ENCODE measurements at places on chromosomes 3 and 15. TPM values are rescaled to one million over a fixed set of nuclear protein-coding genes. Genes with fewer than 3 reads are reported as not detected.
A peak's percentile ranks its signal among the peaks of the same experiment; 100 is the strongest.

The STRIT1 gene
- not detected for total RNA-seq

DNA sequence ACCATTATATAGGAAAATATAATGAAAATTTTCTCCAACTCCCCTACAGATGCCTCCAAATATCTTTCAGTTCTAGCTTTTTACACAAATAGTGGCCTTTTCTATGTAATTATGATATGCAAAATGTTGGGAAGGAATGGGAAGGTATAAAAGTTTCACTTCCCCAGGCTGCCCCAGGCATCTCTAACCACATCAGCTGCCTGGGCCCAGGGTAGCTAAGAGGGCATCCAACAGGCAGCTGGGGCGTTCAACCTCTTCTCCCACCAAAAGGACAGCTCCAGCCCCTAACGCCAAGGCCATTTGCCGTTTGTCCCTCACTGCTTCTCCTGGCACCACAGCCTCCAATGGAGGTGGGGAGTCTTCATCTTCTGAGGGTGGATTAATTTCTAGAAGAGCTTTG lies 188.1 kb upstream of the TSC22D2 start:
- H3K27ac ChIP-seq, result no peak overlapping the region
- no peaks in the 10 kb centered on the region for H3K36me3 ChIP-seq
- no peak overlapping the region for H3K4me3 ChIP-seq
- no peaks in the 10 kb centered on the region for H3K27me3 ChIP-seq
- DNase-seq, result no peak

DNA sequence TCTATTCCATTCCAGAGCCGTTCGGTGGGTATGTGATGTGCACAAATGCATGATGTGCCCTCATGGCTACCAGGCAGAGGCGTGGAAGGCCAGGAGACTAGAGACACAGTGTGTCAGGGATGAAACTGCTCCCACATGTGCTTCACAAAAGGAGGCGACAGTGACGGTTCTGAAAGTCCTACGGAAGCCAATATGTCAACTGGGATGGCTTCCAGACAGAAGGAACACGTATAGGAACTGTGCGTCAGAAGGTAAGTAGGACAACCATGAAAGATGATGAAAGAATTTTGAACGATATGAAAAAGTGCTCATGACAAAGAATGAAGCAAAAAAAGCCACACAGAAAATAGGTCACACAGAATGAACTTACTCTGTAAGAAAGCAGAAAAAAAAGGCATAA lies 34.1 kb downstream of the GLB1 start:
- no peak overlapping the region for H3K27ac ChIP-seq
- H3K36me3 ChIP-seq, result peaks cover 36% of the 10 kb centered on the region
- no peak overlapping the region for H3K4me3 ChIP-seq
- DNase-seq, result no peak

GRCh38 chr3:172549144-172549543 lies 25.9 kb upstream of the TNFSF10 start:
- DNase-seq, result no peak
- no peaks in the 10 kb centered on the region for H3K27me3 ChIP-seq
- H3K27ac ChIP-seq, result no peak overlapping the region

DNA sequence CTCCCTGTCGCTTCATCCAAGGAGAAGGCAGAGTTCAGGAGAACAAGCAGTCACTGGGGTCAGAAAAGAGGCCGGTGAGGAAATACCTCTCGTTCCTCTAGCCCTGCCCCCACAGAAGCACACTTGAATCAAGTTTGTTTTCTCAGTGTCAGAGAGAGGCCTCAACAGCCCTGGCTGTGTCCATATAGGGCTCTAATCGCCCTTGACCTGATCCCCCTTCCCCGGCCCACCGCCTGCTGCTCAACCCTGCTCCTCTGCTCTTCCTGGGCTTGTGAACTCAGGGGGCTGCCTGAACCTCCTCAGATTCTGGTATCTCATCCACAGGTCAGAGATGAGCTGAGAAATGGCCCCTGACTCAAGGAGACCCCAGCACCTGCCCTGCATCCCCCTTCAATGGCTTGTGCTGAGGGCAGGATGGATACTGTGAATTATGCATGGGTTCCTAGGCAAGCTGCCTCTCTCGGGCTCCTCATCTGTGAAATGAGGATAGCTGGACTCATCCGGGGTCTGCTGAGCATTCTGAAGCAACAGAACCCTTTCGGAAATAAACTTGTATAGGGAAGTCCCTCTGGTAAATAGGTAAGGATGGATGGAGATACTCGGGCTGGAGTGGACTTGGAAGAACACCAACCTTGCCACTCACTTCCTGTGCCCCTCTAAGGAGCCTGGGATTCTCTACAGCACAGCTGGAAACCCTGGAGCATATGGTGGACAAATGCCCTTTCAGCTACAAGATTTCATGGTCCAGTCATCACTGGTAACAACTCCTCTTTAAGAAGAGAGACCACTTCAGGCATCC lies 147.5 kb downstream of the STT3B start:
- H3K27me3 ChIP-seq, result no peaks in the 10 kb centered on the region
- H3K4me3 ChIP-seq, result no peak overlapping the region
- no peaks in the 10 kb centered on the region for H3K36me3 ChIP-seq
- H3K4me1 ChIP-seq, result no peaks in the 10 kb centered on the region
- DNase-seq, result peak; percentile 48

GRCh38 chr3:194307849-194308248 lies 43.3 kb downstream of the CPN2 start:
- H3K4me1 ChIP-seq, result no peaks in the 10 kb centered on the region
- no peaks in the 10 kb centered on the region for H3K36me3 ChIP-seq
- H3K27ac ChIP-seq, result no peak overlapping the region
- no peaks in the 10 kb centered on the region for H3K27me3 ChIP-seq
- no peak for DNase-seq

DNA sequence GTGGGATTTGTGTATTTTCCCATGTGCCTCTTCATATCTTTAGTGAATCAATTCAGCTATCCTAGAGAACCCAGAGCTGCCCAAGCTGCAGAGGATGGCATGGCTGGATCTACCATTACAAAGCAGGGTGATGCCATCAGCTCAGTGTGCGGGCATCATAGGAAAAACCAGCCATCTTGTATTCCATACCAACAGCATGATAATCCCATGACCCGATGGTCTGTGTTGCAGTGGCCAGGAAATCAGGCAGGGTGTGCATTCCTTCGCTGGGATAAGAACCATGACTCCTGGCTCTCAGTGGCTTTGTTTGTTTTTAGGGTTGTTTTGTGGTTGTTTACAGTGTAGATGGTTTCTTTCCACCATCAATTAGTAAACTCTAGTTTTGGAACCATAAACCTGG lies 36.0 kb downstream of the ARHGAP31 start:
- H3K4me1 ChIP-seq, result peaks cover 45% of the 10 kb centered on the region
- no peaks in the 10 kb centered on the region for H3K36me3 ChIP-seq
- DNase-seq, result no peak
- H3K27me3 ChIP-seq, result no peaks in the 10 kb centered on the region
- no peak overlapping the region for H3K27ac ChIP-seq
- no peak overlapping the region for H3K4me3 ChIP-seq

- no peaks in the 10 kb centered on the region for H3K27me3 ChIP-seq
- no peak overlapping the region for H3K4me3 ChIP-seq
- no peaks in the 10 kb centered on the region for H3K36me3 ChIP-seq
- H3K27ac ChIP-seq, result no peak overlapping the region
Measured at GRCh38 chr15:86608461-86609205, 529.0 kb downstream of the AGBL1 start.

DNA sequence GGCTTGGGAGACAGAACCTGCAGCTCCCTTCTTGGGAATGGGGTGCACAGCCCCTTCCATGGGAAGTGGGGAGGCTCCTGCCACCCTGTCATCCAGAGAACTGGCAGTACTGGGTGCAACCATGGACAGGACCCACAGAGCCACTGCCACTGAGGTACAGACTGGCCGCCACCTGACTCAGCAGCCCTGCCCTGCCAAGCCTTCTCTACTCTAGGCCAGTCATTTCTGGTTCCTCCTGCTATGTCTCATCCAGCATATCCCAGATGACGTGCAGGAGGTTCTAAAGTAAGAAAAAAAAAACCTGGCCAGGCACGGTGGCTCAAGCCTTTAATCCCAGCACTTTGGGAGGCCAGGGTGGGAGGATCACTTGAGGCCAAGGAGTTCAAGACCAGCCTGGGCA lies 76.9 kb upstream of the RPL32 start:
- H3K4me3 ChIP-seq, result no peak overlapping the region
- H3K36me3 ChIP-seq, result peaks cover 83% of the 10 kb centered on the region
- DNase-seq, result no peak
- H3K27ac ChIP-seq, result no peak overlapping the region
- no peaks in the 10 kb centered on the region for H3K27me3 ChIP-seq

- H3K4me3 ChIP-seq, result no peak overlapping the region
- H3K27me3 ChIP-seq, result no peaks in the 10 kb centered on the region
- H3K4me1 ChIP-seq, result no peaks in the 10 kb centered on the region
- H3K36me3 ChIP-seq, result no peaks in the 10 kb centered on the region
Measured at GRCh38 chr15:69141286-69141701, 19.1 kb upstream of the GLCE start.

- H3K4me1 ChIP-seq, result no peaks in the 10 kb centered on the region
- no peak overlapping the region for H3K27ac ChIP-seq
- peaks cover 38% of the 10 kb centered on the region for H3K36me3 ChIP-seq
- no peak overlapping the region for H3K4me3 ChIP-seq
- no peak for DNase-seq
Measured at GRCh38 chr3:4786431-4786830, 192.8 kb upstream of the BHLHE40 start.

The CHDH gene
- 10.0 TPM for total RNA-seq

DNA sequence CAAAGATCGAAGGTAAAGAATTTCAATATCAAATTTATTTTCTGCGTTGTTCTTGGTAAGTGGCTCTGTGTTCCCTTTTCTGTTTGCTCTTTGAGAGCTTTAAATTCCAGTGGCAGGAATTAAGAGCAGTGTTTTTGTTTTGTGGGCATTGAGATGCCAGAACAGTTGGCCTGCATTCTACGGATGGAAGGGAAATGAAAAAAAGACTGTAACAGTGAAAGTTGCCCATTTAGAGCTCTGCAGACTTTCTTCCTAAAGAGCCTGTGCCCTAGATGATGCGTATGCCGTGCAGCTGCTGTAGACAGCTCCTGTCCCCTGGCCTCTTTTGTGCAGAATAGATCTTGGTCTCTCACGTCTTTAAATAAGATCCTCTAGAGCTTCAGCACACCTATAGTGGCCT lies 58.8 kb downstream of the KAT2B start:
- no peaks in the 10 kb centered on the region for H3K4me1 ChIP-seq
- no peaks in the 10 kb centered on the region for H3K27me3 ChIP-seq
- no peak for DNase-seq
- H3K36me3 ChIP-seq, result peaks cover 9% of the 10 kb centered on the region

- H3K27me3 ChIP-seq, result no peaks in the 10 kb centered on the region
- no peak overlapping the region for H3K27ac ChIP-seq
Measured at GRCh38 chr3:184380185-184380626, 352 bp downstream of the CHRD start.

DNA sequence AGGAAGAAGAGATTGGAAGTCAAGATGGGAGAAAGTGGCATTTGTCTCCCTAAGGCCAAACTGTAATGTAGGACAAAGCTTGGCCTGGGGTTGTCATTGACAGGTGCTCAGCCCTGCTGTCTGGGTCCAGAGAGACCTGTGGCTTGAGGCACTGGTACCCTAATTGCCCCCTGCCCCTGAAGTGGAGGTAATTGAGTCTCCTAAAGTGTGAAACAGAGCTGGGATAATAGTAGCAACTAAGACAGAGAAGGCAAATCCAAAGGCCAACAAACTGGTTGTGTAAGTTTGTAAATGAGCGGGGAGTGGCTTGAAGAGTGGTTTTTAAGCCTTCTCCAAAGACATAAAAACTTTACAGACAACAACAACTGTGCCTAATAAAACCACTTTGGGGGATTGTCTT lies 264.2 kb upstream of the ROPN1 start:
- H3K4me3 ChIP-seq, result no peak overlapping the region
- DNase-seq, result no peak
- H3K27me3 ChIP-seq, result no peaks in the 10 kb centered on the region
- H3K36me3 ChIP-seq, result no peaks in the 10 kb centered on the region
- no peak overlapping the region for H3K27ac ChIP-seq

The SLC2A2 gene
- not detected for total RNA-seq

The SMCO1 gene
- 3.6 TPM for total RNA-seq

- H3K36me3 ChIP-seq, result peaks cover 13% of the 10 kb centered on the region
- no peak overlapping the region for H3K4me3 ChIP-seq
- no peak for DNase-seq
- no peaks in the 10 kb centered on the region for H3K4me1 ChIP-seq
Measured at GRCh38 chr3:127688416-127689265, 15.9 kb downstream of the ABTB1 start.

DNA sequence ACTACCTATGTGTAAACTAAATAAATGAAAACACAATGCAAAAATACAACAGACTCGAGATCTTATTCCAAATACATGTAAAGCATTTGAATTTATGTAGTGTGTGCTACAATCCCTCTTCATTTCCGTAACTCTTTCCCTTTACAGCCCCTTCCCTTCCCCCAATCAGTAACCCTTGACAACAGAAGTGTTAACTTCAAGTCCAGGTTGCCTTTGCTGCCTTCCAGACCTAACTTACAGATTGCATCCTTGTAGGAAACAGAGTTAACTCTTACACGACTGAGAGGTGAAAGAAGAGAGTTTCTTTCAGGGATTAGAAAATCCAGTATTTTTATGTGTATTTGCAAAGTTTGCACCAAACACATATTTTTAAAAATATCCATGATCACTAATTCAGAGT lies 1.4 kb upstream of the ROBO1 start:
- H3K4me1 ChIP-seq, result peaks cover 15% of the 10 kb centered on the region
- H3K36me3 ChIP-seq, result no peaks in the 10 kb centered on the region
- H3K27me3 ChIP-seq, result no peaks in the 10 kb centered on the region

GRCh38 chr3:171000281-171000680 lies 26.2 kb downstream of the SLC2A2 start:
- H3K27me3 ChIP-seq, result no peaks in the 10 kb centered on the region
- DNase-seq, result no peak
- no peak overlapping the region for H3K27ac ChIP-seq

DNA sequence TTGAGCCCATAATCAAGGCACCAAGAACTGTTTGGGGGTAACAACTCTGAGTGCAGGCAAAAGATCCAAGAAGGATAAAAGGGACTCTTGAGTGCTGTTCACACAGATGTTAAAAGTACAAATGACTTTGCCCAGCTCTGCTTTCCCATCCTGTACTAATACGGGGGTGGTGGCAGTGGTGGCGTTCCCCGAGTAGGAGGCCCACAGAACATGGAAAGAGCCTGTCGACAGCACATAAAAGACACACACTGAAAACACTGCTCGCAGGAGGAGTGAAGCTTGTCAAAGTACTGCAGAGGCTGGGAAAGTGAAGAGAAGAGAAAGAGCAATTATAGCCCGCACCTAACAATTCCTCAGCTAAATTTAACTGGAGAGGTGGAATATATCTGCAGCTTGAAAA lies 40.9 kb downstream of the HACD2 start:
- no peak overlapping the region for H3K27ac ChIP-seq
- H3K4me3 ChIP-seq, result no peak overlapping the region
- DNase-seq, result no peak
- no peaks in the 10 kb centered on the region for H3K4me1 ChIP-seq
- H3K27me3 ChIP-seq, result no peaks in the 10 kb centered on the region
- no peaks in the 10 kb centered on the region for H3K36me3 ChIP-seq

The MST1R gene
- 1.2 TPM for total RNA-seq

GRCh38 chr15:38563723-38564519 lies 693 bp downstream of the RASGRP1 start:
- H3K4me3 ChIP-seq, result peak overlapping the region; percentile 57
- no peaks in the 10 kb centered on the region for H3K36me3 ChIP-seq
- no peaks in the 10 kb centered on the region for H3K4me1 ChIP-seq
- H3K27ac ChIP-seq, result no peak overlapping the region
- no peak for DNase-seq
